NCI-H1105 treated with DMSO at 0.1 percent for 48 hours (cell line): ENCODE measurements at places on chromosomes 12 and 14.

- DNase-seq = no peak
Measured at GRCh38 chr12:80627782-80628181, 79.7 kb upstream of the MYF6 start.

GRCh38 chr14:49405291-49405690 is 180.9 kb downstream of the RPS29 start:
- DNase-seq = no peak

GRCh38 chr12:8089716-8090115 is 7.6 kb downstream of the NECAP1 start:
- no peak for DNase-seq

DNA sequence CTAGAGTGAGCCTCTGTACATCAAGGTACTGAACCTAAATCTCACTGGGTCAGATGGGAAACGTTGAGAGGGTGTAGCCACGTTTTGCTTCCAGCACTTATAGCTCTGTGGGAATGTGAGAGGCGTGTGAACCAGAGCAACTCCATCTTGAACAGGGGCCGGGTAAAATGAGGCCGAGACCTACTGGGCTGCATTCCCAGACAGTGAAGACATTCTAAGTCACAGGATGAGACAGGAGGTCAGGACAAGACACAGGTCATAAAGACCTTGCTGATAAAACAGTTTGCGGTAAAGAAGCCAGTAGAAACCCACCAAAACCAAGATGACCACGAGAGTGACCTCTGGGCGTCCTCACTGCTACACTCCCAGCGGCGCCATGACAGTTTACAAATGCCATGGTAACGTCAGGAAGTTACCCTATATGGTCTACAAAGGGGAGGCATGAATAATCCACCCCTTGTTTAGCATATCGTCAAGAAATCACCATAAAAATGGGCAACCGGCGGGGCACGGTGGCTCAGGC is 63.4 kb upstream of the NCOR2 start:
- no peak for DNase-seq

GRCh38 chr14:68951035-68951797 is 27.9 kb downstream of the ACTN1 start:
- DNase-seq = no peak

DNA sequence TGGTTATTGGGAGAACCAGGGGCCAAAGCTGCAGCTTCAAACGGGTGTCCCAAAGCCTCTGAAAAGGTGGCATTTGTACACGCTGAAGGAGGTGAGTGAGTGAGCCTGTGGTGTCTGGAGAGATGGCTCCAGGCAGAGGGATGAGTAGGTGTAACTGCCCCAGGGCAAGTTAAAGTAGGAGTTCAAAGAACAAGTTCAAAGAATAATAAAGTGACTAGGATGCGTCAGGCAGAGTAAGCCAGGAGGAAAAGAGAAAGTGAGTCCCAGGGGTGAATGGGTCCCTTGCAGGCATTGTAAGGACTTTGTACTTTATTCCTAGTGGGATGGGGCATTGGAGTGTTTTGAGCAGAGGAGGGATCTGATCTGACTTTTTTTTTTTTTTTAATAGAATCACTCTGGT is 201.4 kb upstream of the PWP1 start:
- no peak for DNase-seq

DNA sequence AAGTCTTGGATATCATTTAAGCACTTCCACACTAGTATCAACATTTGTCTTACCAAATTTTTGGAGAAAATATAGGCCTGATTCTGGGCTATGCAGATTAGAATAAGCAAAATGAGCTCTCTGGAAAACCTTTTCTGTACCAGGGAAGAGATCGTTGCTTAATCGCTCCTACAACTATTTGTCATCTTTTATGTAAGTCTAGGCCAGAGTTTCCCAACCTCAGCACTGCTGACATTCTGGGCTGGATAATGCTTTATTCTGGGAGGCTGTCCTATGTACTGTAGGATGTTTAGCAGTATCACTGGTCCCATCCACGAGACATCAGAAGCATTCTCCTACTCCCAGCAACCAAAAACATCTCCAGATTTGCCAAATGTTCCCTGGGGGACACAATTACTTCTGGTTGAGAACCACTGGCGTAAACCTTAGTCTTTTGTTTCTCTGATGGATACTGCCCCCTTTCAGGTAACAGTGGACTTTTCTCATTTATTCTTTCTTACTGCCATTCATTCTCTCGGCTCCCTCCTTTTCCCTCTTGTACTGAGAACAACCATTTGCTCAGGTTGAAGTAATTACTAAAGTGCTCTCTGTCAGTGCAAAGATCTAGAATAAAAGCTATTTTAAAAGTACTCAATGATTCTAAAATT is 316.9 kb upstream of the E2F7 start:
- no peak for DNase-seq

DNA sequence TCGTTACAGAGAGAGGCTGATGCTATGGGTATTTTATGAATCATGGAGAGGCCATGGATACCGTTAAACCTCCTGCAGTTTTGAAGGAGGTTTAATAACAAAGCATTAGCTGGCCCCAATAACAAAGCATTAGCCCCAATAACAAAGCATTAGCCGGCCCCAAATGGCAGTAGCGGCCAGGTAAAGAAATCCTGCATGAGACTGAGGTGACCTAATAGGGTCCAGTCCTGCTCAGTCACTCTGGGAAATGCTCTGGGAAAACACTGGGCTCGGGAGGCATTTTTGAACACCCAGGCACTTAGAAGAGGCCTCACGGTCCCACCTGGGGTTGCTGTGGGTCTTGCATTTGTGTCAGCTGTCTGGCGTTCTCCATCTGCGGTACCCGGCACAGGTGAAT is 776 bp upstream of the RIN3 start:
- no peak for DNase-seq

- DNase-seq = no peak
Measured at GRCh38 chr12:107377596-107378385, 284.4 kb upstream of the CRY1 start.

DNA sequence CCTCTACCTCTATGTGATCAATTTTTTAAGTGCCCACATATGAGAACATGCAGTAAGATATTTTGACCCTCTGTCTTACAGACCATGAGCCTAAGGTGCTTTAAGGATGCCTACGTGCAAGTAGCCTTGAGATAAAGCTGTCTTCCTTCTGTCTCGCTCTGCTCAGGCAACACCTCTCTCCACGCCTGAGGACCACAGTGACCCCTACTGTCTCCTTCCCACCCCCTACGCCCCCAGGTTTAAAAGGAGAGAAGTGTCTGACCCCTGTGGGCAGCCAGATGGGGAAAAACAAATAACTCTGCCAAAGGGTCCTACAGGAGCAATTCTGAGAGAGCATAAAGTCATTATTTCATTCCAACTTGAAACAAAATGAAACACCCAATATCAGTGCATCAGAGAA is 286.4 kb upstream of the TMEM132C start:
- DNase-seq = no peak

DNA sequence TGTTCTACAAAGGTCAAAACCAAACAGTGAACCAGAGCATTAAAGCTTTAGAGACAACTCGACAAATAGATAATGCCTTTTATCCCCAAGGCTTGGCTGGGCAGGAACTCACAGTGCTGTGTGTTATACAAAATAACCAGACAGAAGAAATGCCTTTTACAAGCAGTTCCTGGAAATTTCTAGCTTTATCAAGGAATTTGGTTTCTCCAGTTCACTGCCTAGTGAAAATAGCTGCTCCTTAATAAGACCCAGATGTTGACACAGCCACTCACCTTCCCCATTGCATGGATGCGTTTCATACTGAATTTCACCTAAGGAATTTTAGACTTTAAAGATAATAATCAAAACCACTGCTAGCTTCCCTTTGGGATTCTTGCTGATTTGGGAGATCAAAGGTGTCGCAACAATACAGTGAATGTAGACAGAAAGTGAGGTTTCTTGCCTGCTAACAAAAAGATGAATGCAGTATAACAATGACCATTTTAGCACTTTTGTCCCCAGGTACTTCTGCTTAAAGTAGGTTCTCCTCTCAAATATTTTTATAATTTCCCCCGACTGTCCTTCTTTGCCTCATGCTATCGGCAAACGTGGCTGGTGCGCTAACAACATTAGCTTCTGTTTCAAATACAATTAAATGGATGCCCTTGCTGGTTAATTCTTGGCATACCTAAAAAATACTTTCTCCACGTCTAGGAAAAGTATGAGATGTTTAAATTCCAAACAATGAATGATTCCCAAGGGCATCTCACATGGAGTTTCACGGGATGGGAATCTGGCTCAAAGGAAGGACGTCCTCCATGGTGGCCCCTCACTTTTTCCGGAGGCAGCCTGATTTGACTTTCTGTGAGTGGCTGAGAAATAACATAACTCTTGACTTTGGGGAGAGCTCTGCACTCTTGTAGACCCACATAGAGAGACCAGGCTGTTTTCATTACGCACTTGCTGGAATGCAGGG is 162.4 kb downstream of the C12orf75 start:
- no peak for DNase-seq

- no peak for DNase-seq
Measured at GRCh38 chr14:78509516-78509915, 339.3 kb downstream of the NRXN3 start.

GRCh38 chr12:122996621-122997342 is 16.3 kb downstream of the ARL6IP4 start:
- DNase-seq = no peak

GRCh38 chr12:7190268-7191055 is 976 bp downstream of the PEX5 start:
- peak; percentile 29 for DNase-seq

DNA sequence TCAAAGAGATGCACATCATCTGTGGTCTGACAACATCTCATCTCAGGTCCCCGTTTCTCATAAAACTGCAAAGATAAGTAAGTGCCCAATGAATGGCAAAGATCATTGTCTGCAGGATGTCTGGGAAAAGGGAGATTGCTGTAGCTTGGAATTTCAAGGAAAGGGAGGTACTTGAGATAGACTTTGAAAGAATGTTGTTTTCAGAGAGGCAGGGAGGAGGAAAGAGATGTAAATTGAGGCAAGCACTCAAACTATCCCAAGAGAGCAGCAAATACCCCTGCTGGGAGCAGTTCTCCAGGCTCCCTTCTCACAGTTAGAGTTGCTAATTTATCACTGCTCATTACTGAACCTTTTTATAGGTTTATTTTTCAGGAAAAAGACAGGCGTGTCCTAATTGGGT is 107.1 kb downstream of the MYRFL start:
- DNase-seq = no peak

DNA sequence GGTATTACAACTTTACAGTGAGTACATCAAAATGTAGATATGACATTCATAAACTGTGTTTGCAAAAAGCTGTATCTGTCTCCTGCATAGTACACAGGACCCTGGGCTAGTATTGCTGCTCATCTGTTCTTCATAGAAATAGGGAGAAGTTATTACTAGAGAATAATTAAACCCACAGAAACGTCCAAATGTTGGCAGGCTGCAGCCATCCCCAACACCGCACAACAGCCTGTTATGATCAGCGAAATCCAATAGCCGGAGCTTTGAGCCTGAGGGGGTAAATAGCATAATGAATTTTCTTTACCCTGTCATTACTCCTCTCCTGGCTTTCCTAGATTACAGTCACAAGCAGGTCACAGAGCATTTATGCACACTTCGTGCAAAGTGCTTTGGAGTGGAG is 178.0 kb downstream of the DACT1 start:
- no peak for DNase-seq

DNA sequence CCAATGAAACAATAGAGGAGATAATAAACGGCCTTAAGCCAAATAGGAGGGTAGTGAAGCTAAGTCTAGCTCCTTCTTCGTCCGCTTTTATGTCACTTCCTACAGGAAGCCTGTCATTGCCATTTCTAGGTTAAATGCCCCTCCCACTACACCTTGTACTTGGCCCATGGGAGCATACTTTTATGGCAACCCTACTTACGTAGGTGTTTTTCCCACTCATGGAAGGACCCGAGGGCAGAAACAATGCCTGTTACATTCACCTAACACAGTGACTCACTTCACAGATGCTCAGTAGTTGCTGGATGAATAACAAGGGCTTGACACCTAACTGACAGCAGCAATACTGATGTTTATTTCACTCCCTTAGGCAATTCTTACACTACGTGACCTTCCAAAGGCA is 44.5 kb downstream of the ALKBH1 start:
- no peak for DNase-seq

- peak; percentile 42 for DNase-seq
Measured at GRCh38 chr12:94650143-94651056, at the start of gene TMCC3. TMCC3 (minus strand) TSS chr12:94650557; CDS start chr12:94650430, 127 bp downstream.

- DNase-seq = no peak
Measured at GRCh38 chr12:122049827-122050226, 28.1 kb downstream of the BCL7A start.

DNA sequence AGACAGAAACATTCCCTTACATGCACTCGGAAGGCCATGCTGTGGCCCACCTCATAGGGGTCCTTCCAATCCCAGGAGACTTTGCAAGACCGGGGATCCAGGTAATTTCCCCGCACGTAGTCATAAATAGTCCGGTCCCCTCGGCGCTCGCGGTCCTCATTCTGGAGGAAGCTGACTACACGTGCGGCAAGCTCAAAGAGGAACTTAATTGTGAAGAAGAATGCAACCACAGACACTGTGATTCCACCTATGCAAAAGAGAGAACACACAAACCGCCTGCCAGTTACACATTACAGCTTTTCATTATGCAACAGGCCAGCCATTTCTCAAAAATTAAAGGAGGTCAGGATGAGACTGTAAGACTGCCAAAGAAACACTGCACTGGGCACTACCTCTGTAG is 28.4 kb downstream of the AREL1 start:
- DNase-seq = no peak

GRCh38 chr12:55741931-55742680 is 816 bp upstream of the GDF11 start:
- DNase-seq = no peak

DNA sequence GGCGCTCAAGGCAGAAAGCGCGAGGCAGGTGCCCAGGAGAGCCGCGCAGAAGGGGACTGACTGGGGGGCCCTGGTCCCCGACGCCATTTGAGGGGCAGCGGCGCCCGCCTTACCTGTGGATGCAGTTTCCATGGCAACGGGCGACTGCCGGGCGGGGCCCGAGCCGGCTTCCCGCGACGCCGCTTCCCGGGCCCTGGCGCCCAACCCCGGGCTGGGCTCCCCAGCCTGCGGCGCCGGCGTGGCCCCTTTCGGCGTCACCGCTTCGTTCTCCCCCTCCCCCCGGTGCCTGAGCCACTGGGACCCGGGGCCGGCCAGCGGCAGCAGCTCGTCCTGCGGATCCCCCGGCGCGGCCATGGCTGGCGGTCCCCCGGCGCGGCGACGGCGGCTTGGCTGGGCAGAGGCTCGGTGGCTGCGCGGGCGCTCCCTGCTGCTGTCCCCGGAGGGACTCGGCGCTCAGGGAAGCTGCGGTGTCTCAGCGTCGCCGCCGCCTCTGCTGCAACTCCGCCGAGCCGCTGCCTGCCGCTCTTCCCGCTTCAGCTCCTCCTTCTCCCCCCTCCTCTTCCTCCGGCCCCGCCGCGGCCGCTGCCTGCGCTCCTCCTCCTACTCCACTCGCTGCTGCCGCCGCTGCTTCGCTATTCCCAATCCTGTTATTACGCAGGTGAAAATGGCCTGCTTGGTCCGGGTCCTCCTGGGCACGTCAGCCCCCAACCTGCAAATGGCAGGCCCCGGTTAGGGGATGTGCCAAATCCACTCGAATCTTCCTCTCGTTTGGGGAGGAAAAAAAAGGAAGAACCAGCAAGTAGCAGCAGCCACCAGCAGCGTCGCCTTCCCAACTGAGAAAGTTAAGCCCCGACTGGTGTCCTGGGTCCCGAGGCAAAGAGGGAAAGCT is at the start of gene RTN1:
RTN1 (minus strand) TSS at position 500 of the 889 bp plus-strand sequence; CDS start at position 354, 146 bp downstream.
- peak; percentile 89 for DNase-seq

- DNase-seq = peak; percentile 98
Measured at GRCh38 chr12:40158592-40159111, 52.8 kb upstream of the SLC2A13 start.

GRCh38 chr12:66189889-66190288 is 875 bp downstream of the IRAK3 start:
- no peak for DNase-seq

GRCh38 chr12:31331242-31331641 is 5.3 kb upstream of the SINHCAF start:
- no peak for DNase-seq
